ENCODE measurements at places on chromosomes 11 and 22.

- peak; percentile 39 for DNase-seq
These were observed 1.1 kb downstream of the HMGXB4 start for GRCh38 chr22:35258191-35258988.

DNA sequence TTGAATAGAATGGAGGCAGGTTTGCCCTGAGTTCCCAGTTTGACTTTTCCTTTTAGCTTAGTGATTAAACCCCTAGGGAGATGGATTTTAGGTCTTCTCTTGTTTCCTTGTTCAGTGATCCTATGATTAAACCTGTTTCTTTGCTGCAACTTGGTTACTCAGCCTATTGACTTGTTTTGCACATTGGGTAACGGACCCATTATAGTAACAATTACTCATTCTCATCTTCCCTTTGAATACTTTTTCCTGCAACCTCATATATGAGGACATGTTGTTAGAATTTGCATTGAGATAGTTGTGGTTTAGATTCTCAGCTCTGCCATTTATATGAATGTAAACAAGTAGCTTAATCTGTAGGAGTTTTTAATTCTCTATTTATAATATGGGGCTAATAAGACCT lies 489.2 kb upstream of the CNTN5 start:
- DNase-seq = no peak

DNA sequence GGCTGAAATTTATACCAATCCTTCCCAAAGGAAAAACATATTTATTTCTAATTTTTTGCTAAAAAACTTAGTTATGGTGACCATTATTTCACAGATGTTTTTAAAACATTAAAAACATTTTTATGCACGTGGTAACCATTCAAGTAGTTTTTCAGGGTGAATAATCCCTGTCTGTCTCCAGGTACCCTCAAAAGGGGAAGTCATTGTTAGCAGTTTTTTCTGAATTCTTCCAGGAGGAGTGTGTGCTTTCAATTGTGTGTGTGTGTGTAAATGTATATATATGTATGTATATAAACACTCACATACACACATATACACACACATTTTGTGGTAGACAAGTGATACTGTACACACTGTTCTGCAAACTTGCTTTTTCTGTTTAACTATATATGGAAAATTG lies 43.9 kb downstream of the MIAT start:
- DNase-seq = no peak

GRCh38 chr22:48856308-48856615 lies 971.4 kb downstream of the BRD1 start:
- no peak for DNase-seq

DNA sequence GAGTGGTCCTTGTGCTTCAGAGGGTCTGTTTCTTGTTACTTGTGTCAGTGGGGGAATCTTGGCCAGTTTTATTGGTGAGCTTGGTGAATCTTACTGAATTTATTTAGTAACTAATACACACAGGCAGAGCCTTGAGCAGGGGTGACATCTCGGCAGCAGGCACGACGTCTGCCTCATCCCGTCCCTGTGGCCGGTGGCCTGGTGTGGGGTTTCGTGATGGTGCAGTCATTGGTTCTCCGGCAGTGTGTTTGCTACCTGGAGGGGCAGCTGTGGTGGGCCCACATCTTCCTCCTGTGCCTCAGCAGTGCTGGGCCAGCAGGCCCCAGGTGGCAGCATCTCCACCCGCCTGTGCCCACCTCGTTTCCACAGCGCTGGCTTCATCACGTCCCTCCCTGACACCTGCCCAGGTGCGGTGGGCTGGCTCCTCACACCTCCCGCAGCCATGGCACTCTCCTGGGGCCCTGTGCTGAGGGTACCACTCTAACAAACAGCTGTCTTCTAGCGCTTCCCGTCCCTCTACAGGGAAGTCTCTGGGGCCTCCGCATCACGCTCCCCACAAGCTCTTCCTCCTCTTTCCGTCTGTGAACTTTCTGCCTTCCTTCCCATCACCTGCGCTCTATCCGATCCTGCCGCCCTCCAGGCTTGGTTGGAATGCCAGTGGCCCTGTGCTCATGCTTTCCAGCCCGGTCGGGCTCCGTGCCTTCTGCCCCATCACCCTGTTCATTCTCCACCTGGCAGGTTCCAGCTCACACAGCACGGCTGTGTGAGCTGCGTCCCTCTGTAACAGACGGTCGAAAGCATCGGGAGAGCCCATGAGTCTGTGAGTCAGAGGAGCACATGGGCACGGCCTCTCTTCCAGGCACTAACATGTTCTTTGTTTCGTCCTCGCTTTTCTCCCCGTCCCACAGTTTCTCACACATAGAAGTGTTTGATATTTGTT lies 203.4 kb downstream of the TBC1D22A start:
- peak; percentile 14 for DNase-seq

GRCh38 chr11:13386567-13386966 lies 76.5 kb downstream of the BTBD10 start:
- no peak for DNase-seq

DNA sequence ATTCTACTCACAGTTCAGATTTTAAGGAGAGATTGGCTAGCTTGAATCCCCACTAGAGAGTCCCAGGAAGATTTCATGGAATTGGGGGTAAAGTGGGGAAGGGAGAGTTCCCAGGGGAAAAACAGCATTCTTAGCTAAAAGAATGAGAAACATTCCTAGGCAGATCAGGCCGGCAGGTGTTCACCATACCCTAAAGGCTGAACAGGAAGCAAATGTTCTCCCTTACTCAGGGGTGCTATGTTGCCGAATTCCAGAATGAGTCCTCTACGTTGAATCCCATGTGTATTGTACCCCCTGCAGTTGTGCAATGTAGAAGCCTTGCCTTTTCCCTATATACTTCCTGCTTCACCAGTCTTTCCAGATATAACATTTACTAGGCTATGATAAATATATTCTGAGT lies 135.2 kb upstream of the NCAM1 start:
- DNase-seq = no peak

DNA sequence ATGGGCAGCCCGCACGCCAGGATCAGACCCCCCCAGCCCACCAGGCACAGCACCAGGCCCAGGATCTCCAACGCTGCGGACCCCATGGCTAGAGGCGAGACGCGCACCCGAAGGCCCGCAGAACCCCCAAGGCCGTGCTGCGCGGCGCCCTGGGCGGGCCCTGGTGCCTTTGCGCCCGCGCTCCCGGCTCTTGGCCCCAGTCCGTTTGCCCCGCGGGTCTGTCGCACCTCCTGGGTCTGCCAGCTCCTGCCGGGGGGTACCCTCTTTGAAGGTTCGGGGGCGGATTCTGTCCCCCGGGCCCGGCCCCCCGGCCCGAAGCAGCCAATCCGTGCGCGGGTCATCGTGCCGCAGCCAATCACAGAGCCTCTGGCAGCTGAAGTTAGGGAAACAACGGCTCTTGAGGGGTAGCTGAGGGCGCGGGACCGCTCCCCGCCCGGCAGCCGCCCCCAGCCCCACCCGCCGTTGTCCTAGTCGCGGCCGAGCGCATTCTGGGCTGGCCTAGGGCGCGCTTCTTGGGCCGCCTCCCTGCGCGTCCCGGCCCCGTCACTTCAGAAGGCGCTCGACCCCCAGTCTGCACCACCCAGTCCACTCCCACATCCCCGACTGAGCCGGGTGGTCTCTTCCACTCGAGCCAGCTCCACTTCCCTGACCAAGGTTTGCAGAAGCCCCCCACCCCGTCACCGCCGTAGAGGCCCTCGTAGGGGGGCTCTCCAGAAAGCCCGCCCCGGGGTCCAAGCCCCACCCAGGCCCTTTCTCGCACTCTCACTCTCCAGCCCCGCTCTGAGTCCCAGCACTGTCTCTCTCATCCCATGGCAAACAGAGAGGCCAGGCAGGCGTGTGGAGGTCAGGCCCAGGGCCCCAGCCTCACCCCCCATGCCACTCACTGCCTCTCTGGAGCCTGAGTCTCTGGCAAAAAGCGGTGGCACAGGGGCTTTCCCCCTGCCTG lies at the start of gene CLDN5:
Gene CLDN5, minus strand, starts transcription at position 241 of the 946 bp plus-strand sequence. Its CDS starts 155 bp downstream, at position 86.
- no peak for DNase-seq

- peak; percentile 26 for DNase-seq
These were observed 163.4 kb upstream of the NCAM1 start for GRCh38 chr11:112797648-112798293.

- no peak for DNase-seq
These were observed 10.3 kb downstream of the GAL start for GRCh38 chr11:68694431-68695297.

DNA sequence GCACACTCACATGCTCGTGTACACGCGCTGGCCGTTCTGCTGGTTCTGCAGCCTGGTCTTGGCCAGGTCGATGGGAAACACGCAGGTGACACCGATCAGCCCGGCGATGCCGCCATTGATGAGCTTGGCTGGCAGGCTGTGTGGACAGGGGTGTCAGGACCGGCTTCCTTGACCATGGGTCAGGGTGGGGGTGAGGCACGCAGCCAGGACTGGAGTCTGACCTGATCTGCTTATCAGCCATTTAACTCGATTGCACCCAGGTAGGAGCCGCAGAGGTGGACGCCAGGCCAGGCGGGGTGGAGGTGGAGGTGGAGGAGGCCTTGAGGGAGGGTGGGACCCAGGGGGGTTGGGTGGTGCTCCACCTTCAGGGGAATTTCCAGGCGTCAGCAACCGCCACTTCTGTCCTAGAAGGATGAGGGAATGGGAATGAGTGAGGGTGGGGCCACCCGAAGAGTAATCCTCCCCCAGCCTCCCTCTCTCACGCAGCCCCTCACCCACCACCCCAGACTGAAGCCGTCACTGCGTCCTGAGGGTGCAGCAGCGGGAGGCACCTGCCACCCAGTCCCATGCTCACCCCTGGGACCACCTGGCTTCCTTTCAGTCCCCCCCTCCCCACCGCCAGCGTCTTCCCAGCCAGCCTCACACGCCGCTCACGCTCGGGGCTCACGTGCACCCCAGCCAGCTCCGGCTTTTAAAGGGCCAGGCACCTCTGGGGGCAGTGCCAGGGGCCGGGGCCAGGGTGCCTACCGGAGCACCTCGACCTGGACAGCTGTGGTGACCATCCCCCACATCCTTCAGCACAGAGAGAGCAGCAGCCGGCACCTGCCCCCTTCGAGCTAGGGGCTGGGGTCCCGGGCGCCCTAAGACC lies 3.1 kb downstream of the SLC25A22 start:
- no peak for DNase-seq

DNA sequence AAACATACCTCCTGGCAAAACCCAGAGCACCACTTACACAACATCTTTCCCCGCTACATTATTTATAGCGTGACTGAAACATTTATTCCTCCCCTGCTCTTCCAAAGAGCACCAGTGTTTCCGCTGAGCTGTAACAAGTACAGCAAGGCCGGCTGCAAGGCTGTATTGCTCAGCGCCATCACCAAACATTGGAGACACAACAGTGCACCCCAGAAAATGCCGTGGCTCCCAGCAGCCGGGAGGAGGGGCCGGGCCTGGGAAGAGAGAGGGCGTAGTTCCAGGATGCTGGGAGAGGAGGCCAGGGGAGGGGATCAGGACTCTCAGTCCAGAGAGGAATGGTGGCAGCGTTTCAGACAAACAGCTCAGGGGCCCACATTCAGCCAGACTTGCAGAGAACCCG lies 133.2 kb downstream of the DSCAML1 start:
- DNase-seq = no peak

DNA sequence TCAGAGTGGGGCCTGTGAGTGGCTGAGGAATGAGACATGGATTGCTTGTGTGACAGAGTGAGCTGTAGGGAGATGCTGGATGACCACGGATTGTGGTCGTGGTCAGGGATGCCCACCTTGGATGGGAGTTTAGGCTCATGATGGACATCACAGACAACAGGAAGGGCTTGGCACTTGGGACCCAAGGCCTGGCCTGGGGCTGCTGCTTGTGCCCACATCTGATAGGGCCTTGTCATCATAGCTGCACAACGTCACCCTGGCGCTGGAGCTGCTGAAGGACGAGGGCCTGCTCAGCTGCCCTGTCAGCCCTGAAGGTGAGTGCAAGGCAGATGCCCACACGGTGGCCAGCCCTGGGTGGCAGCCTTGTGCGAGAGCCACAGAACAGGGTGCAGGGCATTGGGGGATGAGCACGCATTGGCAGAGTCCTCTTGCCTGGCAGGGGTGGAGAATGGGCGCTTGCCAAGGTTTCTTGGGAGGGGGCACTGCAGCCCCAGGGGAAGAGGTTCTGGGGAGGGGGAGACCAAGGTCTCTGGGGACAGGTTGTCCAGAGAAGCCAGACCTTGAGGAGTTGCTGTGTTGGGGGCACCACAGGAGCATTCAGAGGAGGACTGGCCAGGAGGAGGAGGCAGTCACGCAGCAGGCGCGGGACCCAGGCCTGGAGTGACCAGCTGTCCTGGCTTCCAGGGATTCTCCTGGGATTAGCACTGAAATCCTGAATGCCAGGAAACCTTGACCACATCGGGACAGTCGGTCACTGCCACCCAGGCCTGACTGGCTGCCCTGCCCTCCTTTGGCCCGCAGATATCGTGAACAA lies 25.0 kb downstream of the PARVG start:
- DNase-seq = no peak

DNA sequence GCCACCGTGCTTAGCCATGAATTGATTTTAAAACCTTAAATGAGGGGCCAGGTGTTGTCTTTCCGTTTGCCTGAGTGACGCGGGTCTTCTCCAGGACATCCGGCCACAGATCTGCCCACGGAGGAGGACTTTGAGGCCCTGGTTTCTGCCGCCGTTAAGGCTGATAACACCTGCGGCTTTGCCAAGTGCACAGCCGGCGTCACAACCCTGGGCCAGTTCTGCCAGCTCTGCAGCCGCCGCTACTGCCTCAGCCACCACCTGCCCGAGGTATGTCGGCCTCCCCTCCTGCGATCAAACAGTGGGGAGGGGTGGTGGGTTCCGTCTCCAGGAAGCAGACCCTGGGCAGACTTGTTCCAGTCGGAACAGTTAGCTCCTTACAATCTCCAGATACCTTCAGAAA lies 34.4 kb downstream of the IGHMBP2 start:
- no peak for DNase-seq

GRCh38 chr22:27507935-27508526 lies 293.5 kb downstream of the MN1 start:
- DNase-seq = no peak

DNA sequence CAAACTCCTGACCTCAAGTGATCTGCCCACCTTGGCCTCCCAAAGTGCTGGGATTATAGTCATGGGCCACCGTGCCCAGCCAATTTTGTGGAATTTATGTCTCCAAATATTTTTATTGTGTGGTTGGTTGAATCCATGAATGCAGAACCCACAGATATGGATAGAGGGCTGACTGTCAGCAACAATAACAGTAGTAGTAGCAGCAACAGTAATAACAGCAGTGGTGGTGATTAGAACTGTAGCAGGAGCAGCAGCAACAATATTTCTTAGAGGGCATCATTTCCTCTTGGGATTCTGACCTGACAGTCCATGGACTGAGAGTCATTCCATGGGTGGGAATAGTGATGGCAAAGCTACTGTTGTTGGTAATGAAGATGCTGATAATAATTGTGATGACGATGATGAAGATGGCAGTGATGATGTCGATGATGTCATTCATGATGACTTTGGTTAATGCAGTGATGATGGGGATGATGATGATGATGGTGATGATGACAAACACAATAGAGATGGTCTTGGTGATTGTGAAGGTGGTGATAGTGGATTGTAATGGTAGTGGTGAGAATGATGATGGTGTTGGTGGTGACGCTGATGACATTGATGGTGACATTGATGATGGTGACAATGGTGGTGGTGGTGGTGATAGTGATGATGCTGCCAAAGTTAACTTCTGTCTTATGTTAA lies 13.9 kb upstream of the CD82 start:
- DNase-seq = no peak

GRCh38 chr11:42661942-42662341 lies 649.9 kb upstream of the API5 start:
- DNase-seq = no peak

GRCh38 chr11:32985600-32985999 lies 30.1 kb upstream of the DEPDC7 start:
- no peak for DNase-seq
